Activated naive CD4-positive, alpha-beta T cell (primary cell): ENCODE measurements at places on chromosomes 3 and 15.

DNA sequence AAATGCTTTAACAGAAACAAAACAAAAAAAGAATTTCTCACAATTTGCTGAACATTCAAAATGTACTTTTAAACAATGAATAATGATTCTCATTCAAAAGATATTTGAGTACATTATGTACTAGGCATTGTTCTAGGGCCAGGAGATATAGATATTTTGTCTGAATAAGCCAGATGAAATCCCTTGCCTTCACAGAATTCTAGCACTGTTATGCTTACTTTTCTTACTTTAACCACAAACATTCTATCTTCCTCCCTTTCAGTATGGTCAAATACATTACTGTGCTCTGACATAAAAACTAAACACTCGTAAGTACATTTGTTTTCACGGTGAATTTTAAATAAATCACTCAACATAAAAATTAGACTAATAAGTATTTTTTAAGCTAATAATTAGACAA, 116.7 kb downstream of the ADAM10 start:
- no peak for DNase-seq

DNA sequence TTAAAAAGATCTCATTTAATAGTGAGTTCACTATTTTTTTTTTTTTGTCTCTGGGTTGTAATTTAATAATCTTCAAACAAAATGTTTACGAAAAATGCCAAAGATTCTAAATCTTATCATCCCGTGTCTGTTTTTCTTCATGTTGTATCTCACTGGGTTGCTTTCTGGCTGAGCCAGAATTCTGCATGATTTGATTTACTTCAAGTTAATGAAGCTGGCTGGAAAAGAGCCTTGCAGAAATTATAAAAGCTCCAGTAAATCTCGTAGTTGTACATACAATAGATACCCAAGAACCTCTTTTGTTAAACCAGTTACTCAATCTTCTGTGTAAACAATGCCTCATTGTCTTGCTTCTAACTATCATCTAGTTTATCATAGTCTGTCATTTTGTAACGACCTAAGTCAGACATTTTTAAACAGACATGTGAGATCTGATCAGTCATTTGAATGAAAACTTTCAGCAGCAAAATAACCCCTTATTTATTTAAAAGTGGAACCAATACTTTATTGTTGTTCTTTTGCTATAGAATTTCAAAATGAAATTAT, 249.0 kb downstream of the MCTP2 start:
- DNase-seq, result no peak

GRCh38 chr3:177529716-177530335, 332.5 kb upstream of the TBL1XR1 start:
- DNase-seq, result no peak

GRCh38 chr3:15819043-15819442, 21.3 kb upstream of the ANKRD28 start:
- DNase-seq, result no peak
